ENCODE measurements at places on chromosomes 16 and 17.

- no peak for DNase-seq
These were observed 97.4 kb downstream of the ZNF778 start for GRCh38 chr16:89314854-89315253.

GRCh38 chr17:71118039-71118438 lies 948.7 kb downstream of the KCNJ2 start:
- DNase-seq = peak; percentile 37

GRCh38 chr17:59631276-59631675 lies 11.6 kb downstream of the CLTC start:
- no peak for DNase-seq

GRCh38 chr17:50194934-50195865 lies 6.2 kb downstream of the COL1A1 start:
- DNase-seq = no peak

- no peak for DNase-seq
These were observed 117.2 kb downstream of the RBFOX1 start for GRCh38 chr16:7449808-7450207.

DNA sequence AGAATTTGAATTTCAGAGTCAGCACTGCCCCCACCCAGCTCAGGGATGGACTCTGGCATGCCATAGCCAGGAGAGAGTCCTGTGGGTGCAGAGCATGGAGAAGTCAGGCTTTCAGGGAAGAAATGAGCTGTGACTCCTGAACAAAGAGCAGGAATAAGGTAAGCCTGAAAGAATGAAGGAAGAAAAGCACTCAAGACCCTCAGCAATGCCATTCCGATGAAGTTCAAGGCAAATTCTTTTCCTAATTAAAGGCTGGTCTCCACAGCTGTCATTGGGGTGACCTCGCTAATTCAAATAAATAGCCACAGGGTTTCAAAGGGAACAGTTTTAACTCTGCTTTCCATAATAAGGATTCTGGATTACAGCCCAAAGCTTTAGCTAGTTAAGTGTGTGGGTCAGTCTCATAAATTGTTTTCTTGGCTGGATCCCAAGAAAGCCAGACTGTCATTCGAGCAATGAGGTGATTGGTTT lies 31.7 kb downstream of the TOM1L2 start:
- DNase-seq = no peak

DNA sequence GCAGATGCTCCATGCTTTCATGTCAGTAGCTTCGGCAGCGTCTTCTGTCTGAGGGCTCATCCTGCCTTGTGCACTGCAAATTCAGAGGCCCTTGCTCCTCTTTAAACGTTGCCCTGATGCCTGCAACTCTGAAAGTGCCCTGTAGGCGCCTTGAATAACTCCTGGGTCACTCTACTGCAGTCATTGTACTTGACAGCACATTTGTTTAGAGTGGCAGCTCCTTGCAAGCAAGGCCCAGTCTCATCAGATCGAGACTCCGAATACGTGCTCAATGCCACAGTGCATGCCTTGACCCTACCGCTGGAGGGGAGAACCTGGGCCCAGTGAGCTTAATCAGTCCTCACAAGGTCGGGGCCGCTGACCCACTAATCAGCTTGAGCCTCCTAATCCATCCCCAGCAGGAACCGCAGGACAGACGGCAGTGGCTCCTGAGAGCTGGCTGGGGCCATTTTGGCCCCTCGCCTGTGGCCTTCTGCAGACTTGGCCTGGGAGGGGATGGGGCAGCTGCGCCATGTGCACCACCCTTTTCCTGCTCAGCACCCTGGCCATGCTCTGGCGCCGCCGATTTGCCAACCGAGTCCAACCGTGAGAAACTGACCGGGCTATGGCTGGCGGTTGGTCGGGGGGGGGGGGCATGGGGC lies at the start of gene PRCD:
Gene PRCD (plus strand): TSS at position 414 of the 641 bp plus-strand sequence. CDS start 98 bp downstream, at position 512.
- DNase-seq = no peak

- peak; percentile 40 for DNase-seq
These were observed 43.3 kb downstream of the HAPSTR1 start for GRCh38 chr16:9134739-9135138.

- DNase-seq = no peak
These were observed 25.3 kb downstream of the CDH13 start for GRCh38 chr16:82651921-82652601.
